ENCODE measurements at places on chromosomes 6 and 20.
A peak's percentile ranks its signal among the peaks of the same experiment; 100 is the strongest.

DNA sequence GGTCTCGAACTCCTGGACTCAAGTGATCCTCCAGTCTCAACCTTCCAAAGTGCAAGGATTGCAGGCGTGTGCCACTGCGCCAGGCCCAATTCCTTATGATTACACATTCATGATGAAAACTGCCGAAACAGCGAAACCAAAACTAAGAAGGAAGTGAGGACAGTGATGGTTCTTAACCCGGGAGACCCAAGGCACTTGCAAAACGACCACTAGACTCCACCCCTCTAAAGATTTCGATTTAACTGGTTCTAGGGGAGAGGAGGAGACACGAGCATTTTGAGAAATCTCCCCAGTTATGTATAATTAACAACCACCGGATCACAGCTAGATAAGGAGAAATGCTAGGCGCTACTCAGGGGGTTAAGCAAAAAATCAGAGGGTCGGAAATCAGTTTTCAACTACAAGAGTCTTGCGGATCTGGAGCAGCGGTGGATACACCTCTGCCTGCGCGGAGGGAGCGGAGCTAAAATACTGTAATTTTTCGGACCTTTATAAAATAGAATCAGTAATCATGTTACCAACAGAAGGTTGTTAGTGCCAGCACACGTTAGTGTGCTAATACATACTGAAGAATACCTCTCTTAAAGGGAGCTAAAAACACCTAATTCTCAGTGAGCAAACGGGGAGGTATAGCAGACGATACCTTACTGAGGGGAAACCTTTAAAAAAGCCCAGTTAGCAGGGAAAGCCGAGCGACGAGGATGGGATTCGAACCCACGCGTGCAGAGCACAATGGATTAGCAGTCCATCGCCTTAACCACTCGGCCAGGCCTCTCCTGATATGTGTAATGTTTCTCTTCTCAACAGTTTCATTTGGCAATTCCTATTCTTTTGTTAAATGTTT is 60.0 kb upstream of the BTN3A2 start:
- peak; percentile 95 for DNase-seq

- DNase-seq: peak; percentile 14
Observed at GRCh38 chr6:150279533-150279932, 89.3 kb upstream of the IYD start.

GRCh38 chr6:129725341-129725740 is 15.4 kb upstream of the ARHGAP18 start:
- DNase-seq: no peak

DNA sequence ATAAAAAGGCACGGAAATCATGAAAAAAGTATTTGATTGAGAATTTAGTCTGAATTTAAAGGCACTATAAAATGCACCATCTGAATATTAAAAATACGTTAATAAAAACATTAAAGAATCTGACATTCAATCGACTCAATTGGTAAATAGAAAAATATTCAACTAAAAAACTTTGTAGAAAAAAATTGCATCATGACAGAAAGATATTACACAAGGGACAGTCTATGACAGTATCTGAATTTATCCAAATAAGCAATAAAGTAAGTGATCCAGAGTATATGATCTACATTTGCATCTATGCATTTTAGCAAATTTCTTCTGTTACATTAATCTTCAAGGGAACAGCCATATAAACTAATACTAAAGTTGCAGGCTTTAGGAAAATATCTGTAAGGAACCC is 9.4 kb downstream of the FRK start:
- DNase-seq: no peak

DNA sequence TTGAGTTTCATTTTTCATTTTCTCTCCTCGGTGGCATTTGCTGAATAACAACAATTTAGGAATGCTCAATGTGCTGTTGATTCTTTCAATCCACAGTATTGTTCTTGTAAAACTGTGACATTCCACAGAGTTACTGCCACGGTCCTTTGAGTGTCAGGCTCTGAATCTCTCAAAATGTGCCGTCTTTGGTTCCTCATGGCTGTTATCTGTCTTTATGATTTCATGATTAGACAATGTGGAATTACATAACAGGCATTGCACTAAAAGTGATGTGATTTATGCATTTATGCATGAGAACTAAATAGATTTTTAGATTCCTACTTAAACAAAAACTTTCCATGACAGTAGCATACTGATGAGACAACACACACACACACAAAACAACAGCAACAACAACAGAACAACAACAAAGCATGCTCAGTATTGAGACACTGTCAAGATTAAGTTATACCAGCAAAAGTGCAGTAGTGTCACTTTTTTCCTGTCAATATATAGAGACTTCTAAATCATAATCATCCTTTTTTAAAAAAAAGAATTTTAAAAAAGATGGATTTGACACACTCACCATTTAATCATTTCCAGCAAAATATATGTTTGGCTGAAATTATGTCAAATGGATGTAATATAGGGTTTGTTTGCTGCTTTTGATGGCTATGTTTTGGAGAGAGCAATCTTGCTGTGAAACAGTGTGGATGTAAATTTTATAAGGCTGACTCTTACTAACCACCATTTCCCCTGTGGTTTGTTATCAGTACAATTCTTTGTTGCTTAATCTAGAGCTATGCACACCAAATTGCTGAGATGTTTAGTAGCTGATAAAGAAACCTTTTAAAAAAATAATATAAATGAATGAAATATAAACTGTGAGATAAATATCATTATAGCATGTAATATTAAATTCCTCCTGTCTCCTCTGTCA is 88.1 kb downstream of the SNAP25 start:
- peak; percentile 23 for DNase-seq

- DNase-seq: peak; percentile 29
Observed at GRCh38 chr20:16801919-16802651, 53.9 kb downstream of the OTOR start.

DNA sequence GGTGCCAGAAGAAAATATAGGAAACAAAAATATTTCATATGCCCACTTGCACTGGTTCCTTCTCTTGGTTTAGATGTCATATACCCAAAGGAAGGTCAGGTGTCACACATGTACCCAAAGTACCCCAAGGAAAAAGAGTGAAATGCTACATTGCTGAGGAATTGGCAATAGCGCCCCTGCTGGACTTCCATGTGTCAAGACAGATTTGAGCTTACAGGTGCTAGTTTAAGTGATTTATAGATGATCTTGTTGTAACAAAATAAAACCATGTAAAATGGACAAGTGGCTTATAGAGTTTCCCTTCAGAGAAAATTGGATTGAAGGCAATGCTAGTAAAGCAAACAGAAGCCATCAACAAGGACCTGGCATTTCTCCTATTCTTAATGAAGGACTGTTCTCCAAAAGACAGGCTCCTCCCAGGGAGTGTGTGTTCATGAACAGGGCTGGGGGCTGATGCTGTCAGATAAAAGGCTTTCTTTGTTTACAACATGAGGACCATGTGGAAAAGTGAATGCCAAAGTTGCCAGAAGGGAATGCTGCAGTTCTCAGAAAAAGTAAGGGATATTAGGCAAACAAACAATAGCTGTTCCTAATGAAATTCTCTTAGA is 64.3 kb upstream of the PAK5 start:
- no peak for DNase-seq

GRCh38 chr6:72972579-72972978 is 252.7 kb downstream of the KHDC1L start:
- no peak for DNase-seq

All from MV-4-11 (cell line).